ENCODE measurements at places on chromosomes 11 and 22.

DNA sequence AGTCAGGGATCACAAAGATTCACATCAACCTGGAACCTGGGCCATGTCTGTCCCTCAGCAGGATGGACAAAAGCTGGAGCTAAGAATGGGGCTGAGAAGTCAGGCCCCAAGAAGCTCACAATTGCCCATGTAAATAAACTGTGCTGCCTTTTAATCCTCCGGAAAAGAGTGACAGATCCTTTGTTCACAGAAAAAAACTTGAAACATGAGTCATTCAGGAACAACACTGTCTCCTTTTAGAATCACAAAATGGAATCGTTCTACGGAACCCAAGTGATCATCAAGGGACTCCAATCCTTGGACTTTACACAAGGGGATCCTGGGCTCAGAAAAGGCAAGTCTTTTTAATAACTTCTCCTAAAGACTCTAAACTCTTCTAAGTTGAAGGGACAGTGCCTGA lies 36.1 kb downstream of the RELT start:
- DNase-seq, result no peak

DNA sequence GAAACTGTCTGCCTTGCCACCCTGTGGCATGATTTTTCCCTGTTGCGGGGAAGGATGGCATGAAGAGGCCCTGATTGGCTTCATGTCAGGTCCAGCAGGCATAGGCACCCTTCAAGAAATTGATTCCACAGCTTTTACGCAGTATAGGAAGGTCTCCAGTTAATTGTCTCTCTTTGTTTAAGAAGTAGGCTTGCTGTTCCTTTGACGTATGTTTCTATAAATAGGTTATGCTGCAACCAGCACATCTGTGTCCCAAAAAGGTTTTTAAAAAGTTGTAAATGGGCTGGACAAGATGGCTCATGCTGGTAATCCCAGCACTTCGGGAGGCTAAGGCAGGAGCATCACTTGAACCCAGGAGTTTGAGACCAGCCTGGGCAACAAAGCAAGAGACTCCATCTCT lies 62.6 kb downstream of the CD6 start:
- no peak for DNase-seq

GRCh38 chr11:45879803-45880686 lies 5.4 kb upstream of the MAPK8IP1 start:
- DNase-seq, result no peak

- no peak for DNase-seq
Observed at GRCh38 chr11:62402960-62403730, 15.7 kb upstream of the SCGB1A1 start.

DNA sequence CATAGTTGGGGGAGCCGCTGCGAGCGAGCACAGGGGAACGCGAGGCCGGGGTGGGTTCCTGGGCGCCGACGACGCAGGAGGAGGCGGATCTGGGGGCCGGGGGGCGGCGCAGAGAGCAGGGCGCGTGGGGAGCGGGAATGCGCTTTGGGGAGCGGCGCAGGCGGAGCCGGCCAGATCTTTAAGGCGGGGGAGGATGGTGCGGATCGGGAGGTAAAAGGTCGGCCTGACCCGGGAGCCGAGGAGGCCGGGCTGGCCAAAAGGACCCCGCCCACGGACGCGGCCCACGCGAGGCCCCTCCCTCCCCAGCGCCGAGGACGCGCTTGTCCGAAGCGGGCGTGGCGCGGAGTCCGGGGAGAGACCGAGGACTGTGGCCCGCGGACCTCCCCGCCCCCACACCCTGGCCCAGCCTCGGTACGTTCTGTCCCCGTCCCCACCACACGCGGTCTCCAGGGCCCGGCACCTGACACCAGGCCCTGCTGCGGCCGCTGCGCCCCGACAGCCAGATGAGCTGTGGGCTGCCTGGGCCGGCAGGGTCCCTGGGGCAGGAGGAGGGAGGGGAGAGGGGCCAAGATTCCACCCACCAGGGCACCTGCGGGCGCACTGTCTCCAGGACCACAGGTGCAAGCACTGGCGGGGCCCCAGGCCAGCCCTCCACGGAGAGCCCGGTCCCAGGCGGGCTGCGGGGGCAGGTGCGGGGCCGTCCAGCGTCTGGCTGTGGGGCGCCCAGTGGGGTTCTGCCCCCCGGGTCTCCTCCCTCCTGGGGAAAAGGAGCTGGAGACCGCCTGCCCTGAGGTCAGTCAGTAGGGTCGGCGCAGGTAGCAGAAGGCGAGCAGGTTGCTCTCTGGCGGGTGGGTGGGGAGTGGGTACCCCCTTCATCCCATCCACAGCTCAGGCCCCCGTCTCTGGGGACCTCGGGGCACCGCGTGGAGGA lies 10.9 kb downstream of the PIM3 start:
- peak; percentile 79 for DNase-seq

- no peak for DNase-seq
Observed at GRCh38 chr11:92711926-92712325, 257.5 kb upstream of the MTNR1B start.

DNA sequence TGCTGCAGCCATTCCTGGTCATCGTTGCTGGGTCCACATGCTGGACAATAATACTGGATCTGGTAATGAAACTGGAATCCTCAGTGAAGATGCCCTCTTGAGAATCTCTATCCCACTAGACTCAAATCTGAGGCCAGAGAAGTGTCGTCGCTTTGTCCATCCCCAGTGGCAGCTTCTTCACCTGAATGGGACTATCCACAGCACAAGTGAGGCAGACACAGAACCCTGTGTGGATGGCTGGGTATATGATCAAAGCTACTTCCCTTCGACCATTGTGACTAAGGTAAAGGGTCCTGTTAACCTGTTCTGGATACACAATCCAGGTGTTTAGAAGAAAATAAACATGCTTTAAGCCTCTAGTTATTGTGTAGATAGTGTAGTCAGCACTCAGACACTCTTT lies 46.9 kb upstream of the SLC22A25 start:
- DNase-seq, result no peak

GRCh38 chr11:45362636-45363035 lies 76.5 kb upstream of the SYT13 start:
- DNase-seq, result no peak

GRCh38 chr11:37333345-37333744 lies 735.3 kb upstream of the RAG2 start:
- DNase-seq, result no peak

GRCh38 chr11:75583718-75584658 lies 21.9 kb downstream of the SERPINH1 start:
- no peak for DNase-seq

DNA sequence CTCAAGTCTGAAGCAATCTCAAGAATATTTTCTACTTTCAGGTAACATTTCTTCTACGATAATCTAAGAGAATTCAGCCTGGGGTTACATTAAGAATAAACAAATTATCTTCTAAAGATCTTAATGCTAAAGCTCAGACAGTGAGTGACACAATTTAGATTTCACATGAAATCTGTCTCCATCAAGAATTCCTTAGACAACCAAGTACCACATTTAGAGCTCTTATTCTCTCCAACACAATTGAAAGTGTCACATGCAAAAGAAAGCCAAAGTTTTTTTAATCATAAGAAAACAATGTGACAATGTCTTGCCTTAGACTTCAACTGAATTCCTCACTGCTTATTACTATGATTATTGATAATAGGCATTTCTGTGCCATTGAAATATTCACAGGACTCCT lies 60.7 kb upstream of the FAT3 start:
- DNase-seq, result no peak

DNA sequence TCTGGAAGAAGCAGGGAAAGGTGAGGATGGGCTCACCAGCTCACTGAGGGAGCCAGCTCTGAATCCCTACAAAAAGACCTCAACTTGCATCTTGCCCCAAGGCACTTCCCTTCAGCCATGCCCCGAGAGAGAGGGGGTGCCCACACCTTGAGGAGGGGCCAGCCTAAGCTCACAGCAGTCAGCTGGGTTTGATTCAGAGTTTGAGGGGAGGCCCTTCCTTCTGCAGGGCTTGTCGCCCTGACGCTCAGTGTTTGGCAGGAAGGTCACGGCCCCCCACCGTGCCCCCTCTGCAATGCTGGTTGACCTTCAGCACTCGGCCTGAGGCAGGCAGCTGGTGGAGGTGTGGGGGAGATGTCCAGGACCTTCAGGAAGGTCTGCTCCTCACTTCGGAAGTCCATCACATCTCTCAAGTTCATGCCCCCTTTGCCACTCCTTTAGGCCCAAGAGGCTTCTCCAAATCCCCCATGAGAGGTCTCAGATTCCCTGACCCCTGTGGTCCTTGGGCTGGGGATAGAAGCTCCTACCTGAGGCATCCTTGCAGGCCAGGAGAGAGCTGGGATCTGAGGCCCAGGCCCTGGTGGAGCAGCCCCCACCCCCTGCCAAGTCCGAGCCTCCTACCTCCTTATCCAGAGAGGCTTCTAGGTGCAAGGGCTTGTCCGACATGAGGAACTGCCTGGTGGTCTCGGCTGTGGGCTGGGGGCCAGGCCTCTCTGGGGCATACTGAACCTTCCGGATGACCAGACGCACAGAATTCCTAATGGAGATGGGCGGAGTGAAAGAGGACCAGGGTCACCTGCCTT lies 37.6 kb downstream of the TPBGL start:
- no peak for DNase-seq

DNA sequence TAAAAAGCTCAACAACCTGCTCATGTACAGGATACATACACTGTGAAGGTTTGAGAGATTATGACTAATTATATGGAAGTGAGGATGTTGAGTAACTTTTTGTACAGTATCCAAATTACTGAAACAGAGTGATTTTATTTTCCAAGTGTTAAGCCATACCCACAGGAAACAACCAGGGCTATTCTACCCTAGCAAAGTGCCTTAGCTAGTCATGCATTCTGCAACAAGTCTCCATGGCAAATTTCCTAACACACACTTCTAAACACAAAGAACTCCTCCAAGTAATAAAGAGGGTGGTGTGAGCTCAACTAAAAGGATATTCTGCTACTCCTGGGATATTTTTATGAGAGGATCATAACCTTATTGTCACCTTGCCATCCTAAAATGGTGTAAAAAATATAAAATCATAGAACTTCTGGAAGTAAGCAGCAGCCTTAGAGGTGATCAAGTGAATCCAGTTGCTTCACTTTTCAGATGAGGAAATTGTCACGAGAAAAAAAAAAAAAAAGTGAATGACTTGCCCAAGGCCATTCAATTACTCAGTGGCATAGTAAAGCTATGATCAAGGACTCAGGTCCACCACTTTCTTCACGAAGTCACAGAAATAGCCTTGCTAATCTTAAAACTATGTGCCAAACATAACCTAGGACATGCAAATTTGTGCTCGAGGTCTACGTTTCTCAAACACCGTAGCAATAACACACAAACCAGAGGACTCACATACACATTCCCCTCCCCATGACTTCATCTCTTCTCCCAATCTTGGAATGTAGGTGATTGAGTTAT lies 4.2 kb downstream of the LGR4 start:
- DNase-seq, result no peak

GRCh38 chr11:120784566-120785251 lies 239.2 kb upstream of the TBCEL start:
- DNase-seq, result peak; percentile 11

GRCh38 chr11:133176748-133177147 lies 355.6 kb downstream of the OPCML start:
- DNase-seq, result no peak

GRCh38 chr11:116703421-116703820 lies 69.4 kb downstream of the BUD13 start:
- no peak for DNase-seq

DNA sequence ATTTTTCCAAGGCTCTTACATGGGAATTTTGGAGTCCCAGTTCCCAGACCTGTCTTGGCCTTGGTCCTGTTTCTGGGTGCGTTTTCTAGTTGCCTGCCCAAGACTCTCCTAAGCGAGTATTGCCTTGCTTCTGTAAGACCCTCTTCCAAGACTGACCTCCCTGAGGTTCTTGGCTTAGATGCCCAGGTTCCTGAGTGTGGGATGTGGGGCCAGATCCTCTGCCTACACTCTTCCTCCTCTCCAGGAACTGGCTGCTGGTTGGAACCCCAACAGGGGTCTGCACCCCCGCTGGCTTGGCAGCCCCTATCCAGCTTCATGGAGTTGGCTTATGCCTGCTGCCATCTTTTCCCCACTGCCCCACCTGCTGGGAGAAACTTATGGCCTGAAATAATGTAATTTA lies 429.5 kb downstream of the TENM4 start:
- no peak for DNase-seq

DNA sequence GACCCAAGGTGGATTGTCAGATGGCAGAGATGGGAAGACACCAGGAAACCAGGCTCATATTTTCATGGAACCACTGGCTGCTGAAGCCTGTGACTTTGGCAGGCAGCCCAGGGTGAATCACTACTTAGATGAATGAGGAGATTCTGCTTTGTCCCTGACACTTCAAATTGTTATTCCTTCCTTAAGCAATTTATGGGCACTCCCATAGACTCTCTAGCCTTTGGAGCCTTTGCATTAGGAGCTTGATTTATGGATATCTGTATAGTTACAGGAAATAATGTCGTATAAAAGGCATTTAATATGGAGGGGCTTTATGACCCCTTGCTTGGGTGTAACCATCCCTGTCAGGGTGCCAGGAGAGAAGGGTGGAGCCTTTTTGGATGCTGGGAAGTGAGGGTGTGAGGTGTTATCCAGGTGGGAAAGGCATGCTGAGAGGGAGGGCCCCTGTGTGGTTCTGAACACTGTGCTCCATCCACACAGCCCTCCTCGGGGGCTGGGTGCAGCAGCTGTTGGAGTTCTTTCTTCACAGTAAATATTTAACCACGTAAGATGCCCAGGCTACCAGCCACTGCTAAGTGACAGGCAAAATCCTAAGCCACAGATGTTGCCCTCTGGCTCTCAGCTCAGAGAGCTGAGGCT lies 35.3 kb downstream of the IL18 start:
- DNase-seq, result no peak

DNA sequence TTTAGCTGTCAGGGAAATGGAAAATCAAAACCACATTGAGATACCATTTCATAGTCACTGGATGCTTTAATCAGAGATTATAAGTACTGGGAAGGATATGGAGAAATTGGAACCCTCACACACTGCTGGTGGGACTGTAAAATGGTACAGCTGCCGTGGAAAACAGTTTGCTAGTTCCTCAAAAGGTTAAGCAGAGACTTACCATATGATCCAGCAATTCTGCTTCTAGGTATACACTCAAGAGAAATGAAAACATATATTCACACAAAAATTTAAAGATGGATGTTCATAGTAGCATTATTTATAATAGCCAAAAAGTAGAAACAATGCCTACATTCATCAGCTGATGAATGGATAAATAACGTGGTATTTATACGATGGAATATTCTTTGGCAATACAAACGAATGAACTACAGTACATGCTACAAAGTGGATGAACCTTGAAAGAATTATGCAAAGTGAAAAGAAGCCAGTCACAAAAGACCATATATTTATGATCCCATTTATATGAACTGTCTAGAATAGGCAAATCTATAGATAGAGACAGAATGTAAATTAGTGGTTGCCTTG lies 23.0 kb downstream of the RNF121 start:
- no peak for DNase-seq

All from activated naive CD4-positive, alpha-beta T cell treated with anti-CD3 and anti-CD28 coated beads, Interleukin-2, amount 50 U/mL, for 72 hours (primary cell).